ENCODE measurements at places on chromosomes 11 and 22.

DNA sequence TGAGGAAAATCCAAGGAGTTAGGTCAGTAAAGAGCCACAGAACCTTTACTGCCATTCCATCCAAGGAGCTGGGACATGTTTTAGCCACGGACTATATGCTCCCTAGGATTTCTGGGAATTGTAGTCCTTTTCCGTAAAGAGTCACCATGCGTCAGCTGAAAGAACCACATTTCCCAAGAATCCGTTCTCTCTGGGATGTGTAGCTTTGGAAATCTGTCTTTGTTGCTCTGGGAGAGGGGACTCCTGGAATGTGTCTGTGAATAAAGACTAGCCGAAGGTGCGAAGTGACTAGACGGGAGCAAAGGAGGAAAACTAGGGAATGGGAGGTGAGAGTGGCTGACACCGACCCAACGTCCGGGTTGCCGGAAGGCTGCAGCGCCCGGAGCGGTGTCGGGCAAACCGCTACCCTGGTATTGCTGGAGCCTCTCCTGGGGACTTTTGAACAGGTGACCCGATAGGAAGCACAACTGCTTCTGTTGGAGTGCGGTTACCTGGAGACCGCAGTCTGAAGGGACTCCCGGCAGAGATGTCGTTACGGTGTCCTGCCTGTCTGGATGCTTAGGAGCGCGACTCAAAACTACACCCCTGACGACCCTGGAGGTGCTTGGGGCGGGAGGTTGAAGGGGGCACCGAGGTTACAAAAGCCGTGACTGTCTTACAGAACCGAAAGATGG is at the start of gene IFTAP:
TSS of gene IFTAP (plus strand) at position 187 of the 674 bp plus-strand sequence. CDS start 15,602 bp downstream, outside the sequence.
- no peak for DNase-seq

GRCh38 chr11:62726915-62727164 is 417 bp downstream of the HNRNPUL2 start:
- DNase-seq = no peak

GRCh38 chr11:69008737-69009440 is 4.2 kb downstream of the MRGPRF start:
- no peak for DNase-seq

GRCh38 chr11:44212128-44212527 is 97.8 kb downstream of the ALX4 start:
- no peak for DNase-seq

DNA sequence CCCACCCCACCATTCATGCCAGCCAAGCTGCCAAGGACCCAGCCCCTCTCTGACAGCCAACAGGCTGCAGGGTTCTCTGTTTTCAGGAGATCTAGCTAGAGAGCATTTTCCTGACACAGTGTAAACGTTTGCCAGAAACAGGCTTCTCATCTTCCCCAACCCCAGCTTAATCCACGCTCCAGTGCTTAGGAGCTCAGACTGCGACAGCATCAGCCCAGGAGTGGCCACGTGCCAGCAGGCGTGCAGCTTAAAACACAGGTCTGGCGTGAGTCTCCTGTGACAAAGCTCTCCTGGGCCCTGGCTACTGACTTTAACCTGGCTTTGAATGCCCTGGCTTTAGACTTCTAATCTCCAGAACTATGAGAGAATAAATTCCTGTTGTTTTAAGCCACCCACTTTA is 66.6 kb downstream of the GALNT18 start:
- DNase-seq = no peak

- peak; percentile 11 for DNase-seq
These were observed 43.2 kb downstream of the PANX1 start for GRCh38 chr11:94171693-94172440.

DNA sequence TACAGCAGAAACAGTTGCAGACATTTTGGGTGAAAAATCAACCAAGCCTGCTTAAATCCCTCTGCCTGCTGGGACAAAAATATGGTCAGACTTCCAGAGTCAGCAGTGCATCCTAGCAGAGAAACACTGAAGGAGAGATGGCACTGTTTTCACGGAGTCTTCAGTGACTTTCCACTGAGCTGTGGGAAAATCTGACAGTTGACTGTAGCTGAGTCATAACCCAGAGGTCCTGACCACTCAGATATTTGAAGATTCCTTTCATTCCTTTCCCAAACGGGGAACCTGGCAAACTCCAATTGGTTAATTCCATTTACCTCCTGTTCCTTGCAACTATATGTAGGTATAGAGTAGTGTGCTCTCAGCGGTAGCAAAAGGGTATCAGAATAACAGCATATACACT is 20.9 kb upstream of the UPB1 start:
- no peak for DNase-seq

GRCh38 chr22:25000686-25001085 is 48.2 kb downstream of the KIAA1671 start:
- DNase-seq = no peak

DNA sequence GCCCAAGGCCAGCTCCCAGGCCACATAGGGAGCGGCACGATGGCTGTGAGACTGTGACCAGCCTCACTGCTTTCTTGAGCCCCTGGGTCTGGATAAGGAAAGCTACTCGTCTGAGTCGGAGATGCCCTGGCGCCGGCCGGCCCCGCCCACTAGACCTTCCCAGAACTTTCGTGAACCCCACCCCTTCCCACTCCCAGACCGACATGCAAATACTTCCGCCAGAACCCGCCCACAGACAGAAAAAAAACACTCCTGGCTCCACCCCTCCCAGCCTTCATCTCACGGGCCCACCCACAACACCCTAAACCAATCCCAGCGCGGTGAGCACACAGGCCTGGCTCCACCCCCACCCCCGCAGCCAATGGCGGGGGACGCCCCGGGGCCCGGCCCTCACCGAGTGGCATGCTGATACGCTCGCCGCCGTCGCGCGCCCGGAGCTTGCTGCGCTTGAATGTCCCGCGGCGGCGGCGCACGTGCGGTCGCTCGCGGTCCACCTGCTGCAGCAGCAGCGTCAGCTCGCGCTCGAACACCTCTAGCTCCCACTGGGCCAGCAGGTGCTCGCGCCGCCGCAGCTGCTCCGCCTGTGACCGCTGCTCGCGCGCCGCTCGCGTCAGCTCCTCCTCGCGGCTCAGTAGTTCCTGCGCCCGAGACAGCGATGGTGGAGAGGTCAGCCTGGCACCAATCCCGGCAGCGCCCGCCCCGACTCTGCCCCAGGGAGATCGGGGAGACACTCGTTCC is 7.0 kb downstream of the MAP3K11 start:
- DNase-seq = no peak

GRCh38 chr11:22415476-22415875 is 77.3 kb downstream of the SLC17A6 start:
- DNase-seq = no peak

DNA sequence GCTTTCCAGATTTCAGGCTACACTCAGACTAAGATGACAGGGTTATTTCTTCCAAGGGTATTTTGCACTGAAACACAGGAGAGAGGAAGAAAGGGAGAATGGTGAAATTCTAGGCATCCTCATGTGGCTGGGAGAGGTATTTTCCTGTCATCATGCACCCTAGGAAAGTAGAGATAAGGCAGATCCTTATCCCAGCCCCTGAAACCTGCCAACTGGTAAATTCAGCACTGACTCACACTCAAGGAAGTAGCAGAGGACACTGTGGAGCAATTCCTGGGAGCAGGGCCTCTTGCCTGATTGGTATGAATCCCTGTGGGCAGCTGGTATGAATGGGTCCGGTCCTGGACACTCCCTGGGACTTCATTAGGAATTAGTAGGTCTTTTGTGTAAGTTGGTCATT is 37.6 kb upstream of the SLC5A1 start:
- no peak for DNase-seq

GRCh38 chr11:106879832-106880546 is 138.3 kb downstream of the GUCY1A2 start:
- no peak for DNase-seq

GRCh38 chr11:2530855-2531200 is 86.0 kb downstream of the KCNQ1 start:
- DNase-seq = no peak

GRCh38 chr11:13920756-13921155 is 41.8 kb upstream of the SPON1 start:
- DNase-seq = no peak

GRCh38 chr11:58900479-58901420 is 38.5 kb upstream of the GLYATL1 start:
- DNase-seq = no peak

DNA sequence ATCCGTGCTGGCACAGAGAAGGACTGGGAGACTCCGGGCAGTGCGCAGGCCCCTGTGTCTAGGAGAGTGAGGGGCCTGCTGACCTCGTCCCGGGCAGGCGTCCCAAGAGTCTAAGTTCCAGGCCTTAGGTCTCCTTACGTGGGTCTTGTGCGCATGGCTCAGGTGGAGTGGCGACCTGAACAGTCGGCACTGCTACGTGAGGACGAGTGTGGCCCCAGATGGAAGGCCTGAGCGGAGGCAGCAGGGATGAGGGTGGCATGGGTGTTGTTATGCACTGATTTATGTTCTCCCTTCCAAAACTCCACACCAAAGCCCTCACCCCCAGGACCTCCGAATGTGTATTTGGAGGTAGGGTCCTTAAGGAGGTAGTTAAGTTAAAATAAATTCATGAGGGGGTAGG is 20.7 kb upstream of the SEPTIN5 start:
- DNase-seq = no peak

DNA sequence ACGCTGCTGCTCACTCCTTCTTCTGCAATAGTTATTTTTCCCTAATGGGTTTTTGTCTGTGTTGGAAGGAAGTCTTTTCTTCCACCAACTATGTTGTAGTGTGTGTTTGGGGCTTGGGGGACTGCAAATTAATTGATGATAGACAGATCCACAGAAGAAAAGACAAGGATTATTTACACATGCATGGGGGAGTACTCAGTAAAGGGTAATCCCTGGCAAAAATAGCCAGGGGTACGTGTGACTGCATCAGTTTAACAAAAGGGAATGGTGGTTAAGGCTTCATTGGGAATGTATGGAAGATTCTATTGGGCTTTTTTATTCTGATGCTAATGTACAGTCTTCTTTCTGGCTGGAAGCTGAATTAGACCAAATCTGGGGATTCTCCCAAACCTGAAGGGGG is 20.2 kb upstream of the FEZ1 start:
- no peak for DNase-seq

DNA sequence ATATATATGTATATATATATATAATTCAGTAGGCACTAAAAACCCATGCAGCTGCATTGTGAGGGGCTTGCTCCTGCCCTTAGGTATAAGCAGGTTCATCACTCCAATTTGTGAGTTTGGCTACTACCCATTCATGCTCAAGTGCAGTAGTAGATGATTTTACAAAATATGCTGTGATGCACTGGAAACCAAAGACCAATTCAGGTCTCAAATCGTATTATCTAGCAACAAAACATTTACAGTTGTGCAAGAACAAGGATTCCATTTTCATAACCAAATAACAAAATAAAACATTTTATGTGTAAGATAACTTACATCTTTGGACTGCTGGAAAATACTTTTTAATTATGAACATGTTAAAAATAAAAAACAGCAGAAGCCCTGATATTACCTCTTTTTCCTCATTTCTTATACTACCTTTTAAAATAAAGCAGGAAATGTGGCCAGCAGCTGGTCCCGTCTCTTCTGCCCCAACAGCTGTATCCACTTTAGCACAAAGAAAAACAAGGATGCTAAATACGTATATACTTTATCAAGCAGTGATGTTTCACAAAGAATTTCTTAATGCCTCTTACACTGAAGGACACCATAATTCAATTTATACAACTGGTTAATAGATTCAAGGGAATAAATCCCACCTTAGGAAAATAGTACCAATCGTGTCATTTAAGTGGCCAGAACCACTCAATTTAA is 2.8 kb downstream of the CREBZF start:
- DNase-seq = no peak

DNA sequence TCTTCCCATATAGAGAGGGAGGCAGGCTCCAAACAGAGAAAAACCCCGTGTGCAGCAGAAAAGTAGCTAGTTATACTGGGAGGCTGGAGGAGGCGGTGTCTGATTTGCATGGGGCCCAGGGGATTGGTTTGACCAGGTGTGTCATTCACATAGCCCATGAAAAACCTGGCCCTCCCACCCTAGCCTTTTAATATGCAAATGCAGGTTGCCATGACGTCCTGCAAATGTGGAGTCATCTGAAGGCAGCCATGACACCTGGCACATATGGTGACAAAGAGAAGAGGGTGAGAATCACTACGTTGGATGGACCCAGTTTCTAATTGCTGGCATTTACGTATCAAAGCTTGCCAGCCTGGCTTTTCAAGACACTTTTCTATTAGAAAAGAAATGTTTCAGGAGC is 57.8 kb downstream of the FAM181B start:
- DNase-seq = no peak
